ENCODE measurements at places on chromosomes 11 and 22. TPM values are rescaled to one million over a fixed set of nuclear protein-coding genes. Genes with fewer than 3 reads are reported as not detected.

DNA sequence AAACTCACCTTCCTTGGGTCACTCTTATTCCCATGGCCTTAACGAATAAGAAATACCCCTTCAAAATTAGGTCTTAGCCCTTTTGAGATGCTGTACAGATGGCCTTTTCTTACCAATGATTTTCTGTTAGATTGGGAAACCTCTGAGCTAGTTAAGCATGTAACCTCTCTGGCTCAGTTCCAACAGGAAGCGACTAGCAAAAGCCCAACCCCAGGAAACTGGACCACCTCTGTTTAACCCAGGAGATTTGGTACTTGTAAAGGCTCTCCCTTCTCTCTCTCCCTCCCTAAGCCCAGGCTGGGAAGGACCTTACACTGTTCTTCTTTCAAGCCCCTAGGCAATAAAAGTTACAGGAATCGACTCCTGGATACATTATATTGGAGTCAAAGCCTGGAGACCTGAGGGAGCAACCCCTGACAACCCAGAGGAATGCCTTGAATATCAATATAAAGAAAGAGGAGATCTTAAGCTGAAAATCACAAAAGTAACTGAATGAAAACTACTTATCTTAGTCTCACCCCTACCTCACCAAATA is 11.7 kb downstream of the APIP start:
- no peak for DNase-seq

GRCh38 chr22:46297151-46297812 is 612 bp downstream of the GTSE1 start:
- DNase-seq = no peak

GRCh38 chr22:38843201-38843656 is 599 bp downstream of the NPTXR start:
- DNase-seq = peak; percentile 61

DNA sequence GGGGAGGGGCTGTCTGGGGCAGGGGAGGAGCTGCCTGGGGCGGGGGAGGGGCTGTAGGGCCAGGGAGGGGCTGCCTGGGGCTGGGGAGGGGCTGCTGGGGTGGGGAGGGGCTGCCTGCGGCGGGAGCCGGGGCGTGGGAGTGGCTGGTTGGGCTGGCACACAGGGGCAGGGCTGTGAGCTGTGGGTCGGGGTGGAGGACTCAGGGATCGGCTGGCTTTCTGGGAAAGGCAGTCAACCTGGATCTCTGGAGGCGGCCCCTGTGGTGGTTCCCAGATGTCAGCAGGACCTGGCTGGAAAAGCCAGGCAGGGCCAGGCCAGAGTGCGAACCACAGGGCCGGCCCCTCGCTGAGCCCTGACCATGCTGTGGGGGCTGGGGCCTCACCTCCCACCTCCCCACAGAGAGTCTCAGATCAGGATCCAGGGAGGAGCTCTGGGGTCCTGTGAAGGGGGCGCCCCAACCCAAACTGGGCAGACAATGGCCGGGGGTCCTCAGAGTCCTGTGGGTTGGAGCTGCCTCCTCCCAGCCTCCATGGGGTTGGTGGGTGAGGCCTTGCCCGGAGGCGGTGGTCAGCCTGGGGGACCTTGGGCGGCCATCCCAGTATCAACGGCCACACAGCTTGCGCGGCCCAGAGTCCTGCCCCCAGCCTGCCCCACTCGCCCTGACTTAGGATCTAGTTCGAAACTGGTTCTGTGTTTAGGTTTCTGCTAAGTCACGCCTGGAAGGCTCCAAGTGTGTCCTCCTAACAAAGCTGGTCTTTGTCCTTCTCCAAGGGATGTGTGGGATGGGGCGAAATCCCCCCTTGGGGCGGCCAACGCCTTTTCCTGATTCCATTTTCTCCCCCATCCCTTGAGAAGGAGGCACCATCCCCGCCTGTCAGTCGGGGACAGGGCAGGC is 1.9 kb downstream of the MUC5B start:
- no peak for DNase-seq

The CST6 gene
- not detected for polyA plus RNA-seq

- no peak for DNase-seq
Observed at GRCh38 chr11:67664696-67665540, 9.5 kb downstream of the ALDH3B2 start.

- DNase-seq = no peak
Observed at GRCh38 chr11:102794382-102794781, 3.6 kb downstream of the MMP1 start.

The MPPED2 gene
- 1.1 TPM for polyA plus RNA-seq

- no peak for DNase-seq
Observed at GRCh38 chr22:20575724-20576444, 68.5 kb downstream of the MED15 start.

The CD248 gene
- polyA plus RNA-seq = 18.9 TPM

The RFPL3 gene
- polyA plus RNA-seq = not detected
